ENCODE measurements at places on chromosomes 2 and 18.

DNA sequence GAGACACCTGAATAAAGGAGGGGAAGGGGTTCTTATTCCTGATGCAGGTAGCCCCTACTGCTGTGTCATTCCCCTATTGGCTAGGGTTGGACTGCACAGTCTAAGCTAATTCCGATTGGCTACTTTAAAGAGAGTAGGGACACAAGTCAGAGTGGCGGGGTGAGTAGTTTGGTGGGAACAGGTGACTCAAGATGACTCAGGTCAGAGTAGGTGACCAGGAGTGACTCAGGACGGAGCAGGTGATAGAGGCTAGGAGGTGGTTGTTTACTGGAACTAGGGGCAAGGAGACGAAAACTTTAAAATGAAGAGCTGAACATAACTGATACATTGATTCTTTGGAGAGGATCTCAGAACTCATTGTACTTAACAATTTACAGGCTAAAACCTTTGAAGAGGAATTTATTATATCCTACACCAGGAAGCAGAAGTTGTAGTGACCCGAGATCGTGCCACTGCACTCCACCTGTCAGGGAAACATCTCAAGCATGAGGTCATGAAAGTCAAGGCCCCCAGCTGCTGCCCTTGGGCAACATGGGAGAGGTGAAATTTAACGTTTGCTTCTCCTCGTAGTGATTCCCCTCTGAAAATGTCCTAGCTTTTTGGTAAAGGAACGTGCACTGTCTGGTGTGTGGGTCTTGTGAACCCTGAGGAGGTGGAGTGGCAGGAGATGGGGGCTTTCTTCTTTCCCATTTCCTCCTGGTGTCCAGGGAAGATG lies 4.5 kb upstream of the CYP27A1 start:
- DNase-seq: no peak

DNA sequence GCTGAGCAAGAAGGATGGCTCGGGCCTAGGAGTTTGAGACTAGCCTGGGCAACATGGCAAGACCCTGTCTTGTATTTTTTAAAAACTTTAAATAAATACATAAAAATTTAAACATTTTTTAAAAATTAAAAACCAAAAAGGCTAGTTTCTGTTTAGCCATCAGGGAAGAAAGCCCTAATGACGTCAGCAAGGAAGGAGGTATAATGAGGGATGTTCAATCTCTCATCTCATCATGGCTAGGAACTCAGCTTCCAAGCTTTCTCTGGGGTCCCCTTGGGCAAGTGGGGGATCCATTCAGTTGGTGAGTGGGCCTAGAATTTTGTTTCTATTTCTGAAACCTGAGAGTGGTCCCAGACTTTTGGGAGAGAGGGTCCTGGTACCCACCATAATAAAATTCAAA lies 35.1 kb upstream of the SLC25A52 start:
- no peak for DNase-seq

DNA sequence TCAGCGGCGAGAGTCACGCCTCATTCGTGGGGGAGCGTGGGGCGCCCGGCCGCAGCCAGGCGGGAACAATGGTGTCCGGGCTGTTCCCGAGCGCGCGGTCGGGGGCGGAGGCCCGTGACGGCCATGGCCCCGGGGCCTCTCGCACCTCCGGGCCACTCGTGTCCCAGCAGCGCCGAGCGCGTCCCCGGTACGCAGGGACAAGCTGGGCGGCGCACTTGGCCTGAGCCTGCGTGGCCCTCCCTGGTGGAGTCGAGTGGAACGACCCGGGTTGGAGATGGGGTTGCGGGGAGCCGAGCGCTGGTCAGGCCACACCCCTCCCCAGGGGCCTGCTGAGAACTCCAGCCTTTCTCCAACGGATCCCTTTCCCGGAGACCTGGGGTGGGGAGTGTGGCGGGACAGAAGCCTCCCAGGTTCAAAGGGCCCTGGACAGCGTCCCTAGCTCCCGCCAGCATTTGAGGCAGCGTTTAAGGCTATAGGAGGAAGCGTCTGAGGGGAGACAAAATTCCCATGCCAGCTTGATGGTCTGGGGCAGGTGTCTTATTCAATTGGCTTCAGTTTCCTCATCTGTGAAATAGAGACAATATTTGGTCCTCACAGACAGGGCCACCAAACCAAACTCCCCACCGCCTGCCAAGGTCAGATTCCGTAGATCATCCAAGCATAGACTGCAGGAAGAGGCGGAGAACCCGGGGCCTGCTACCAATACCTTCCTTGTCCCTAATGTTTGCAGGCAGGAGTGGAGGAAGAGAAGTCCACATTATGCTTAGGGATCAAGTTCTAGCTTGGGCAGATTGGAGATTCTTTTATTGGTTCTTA lies 553 bp downstream of the CNDP2 start:
- peak; percentile 59 for DNase-seq

GRCh38 chr18:28791101-28791500 lies 614.2 kb upstream of the CDH2 start:
- no peak for DNase-seq

DNA sequence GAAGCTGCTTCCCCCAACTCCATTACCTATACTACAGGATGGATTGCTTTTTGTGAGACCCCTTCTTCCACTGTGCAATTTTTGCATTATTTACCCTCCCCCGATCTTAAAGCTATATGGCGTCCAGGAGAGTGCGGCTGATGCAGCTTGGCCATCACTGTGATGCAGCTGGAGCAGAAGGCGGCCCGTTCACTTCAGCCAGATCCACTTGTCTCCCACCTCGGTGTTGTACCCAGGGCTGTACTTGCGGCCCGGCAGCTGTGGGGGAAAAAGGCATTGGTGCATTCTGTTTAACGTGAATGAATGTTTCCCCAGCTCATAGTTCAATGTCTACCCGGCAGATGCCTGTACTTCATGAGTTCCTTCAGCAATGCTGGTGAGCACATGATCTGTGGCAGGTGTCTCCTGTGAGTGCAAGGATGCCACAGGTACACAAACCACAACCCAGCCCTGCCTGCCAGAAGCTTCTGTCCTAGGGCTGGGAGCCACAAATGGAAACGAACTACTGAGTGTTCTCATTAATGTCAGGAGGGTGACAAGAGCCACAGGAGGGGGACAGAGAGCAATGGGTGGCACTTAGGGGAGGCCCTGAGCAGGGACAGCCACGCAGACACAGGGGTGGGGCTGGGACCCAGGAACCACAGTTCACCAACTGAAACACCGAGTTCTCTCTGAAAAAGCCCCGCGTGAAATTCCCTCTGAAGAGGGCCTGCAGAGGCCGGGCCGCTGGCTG lies 64.0 kb downstream of the NDUFA10 start:
- DNase-seq: no peak

- no peak for DNase-seq
Observed at GRCh38 chr2:107525406-107525805, 301.3 kb upstream of the RGPD4 start.

GRCh38 chr2:3182848-3183247 lies 194.8 kb downstream of the EIPR1 start:
- DNase-seq: no peak

GRCh38 chr2:42123426-42123825 lies 45.7 kb upstream of the EML4 start:
- no peak for DNase-seq

- DNase-seq: no peak
Observed at GRCh38 chr2:142876423-142876822, 1.0 kb upstream of the KYNU start.

DNA sequence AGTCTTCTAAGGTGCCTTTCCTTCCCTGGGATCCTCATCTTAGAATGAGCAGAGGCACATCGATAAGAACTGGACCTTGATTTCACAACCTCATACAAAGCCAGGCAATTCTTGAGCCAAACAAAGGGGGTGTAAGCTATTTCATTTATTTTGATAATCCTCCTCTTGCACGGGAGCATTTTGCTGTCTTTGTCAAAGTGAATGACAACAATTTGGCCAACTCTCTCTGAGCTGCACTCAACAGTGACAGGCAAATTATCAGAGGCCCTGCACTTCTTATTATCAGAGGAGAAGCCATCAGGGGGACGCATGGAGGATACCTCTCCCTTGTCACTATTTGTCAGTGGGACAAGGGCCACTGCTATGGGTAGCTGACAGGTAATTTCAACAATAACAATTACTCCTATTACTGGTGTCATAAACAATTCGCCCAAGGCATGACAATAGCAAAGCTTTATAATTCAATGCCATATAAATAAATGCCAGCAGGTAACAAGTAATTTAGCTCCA lies 260.4 kb downstream of the MEIS1 start:
- DNase-seq: no peak

DNA sequence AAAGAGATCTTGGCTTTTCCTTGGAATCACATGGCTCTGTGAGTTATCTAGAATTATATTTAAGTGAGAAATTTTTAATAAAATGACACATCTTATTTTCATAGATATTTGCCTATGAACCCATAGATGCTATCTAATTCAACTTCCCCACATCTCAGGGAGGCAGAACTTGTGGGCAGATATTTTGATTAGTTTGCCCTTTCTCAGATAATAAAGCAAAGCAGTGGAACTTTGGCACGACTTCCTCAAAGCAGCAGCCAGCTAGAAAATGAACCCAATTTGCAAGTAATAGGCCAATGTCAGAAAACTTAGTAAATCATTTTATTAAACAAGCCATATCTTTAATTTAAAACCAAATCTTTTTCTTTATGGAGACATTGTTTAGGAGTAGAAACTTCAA lies 32.7 kb downstream of the RAB27B start:
- DNase-seq: no peak

- no peak for DNase-seq
Observed at GRCh38 chr2:239273280-239274234, 127.3 kb downstream of the HDAC4 start.

DNA sequence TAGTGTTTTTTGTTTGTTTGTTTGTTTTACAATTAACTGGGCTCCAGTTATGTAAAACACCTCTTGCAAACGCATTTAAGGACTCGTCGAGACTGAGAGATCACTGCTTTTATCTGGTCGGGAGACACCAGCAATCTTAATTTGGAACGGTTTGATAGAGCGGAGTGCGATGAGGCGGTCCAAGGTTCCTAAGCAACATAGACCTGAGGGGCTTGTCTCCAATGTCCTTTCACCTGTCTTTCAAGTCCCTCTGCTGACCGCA lies 729 bp upstream of the SELENOI start:
- no peak for DNase-seq

- no peak for DNase-seq
Observed at GRCh38 chr2:231185886-231186285, 12.5 kb upstream of the ARMC9 start.

- no peak for DNase-seq
Observed at GRCh38 chr18:74632856-74633255, 35.2 kb downstream of the ZNF407 start.

GRCh38 chr2:201220102-201220570 lies 37.2 kb downstream of the CASP10 start:
- no peak for DNase-seq

DNA sequence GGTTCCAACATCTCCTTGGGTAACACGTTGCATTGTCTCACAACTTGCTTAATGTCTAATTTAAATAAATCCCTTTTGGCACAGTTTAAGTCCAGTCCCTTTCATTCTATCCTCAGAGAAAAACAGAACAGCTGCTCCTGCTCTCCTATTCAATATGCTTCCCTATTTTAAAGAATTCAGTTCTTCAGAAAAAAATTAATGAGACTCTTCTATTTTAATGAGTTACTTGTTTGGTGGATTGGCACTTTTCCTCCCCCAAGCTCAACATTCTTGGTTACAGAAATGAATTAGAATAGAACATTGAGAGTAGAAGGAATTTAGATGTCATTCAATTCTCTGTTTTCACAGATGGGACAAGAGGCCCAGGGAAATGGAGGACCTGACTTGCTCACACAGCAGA lies 116.9 kb upstream of the ATP8B1 start:
- DNase-seq: no peak

- DNase-seq: peak; percentile 20
Observed at GRCh38 chr2:7012141-7012764, 95.0 kb downstream of the RNF144A start.

DNA sequence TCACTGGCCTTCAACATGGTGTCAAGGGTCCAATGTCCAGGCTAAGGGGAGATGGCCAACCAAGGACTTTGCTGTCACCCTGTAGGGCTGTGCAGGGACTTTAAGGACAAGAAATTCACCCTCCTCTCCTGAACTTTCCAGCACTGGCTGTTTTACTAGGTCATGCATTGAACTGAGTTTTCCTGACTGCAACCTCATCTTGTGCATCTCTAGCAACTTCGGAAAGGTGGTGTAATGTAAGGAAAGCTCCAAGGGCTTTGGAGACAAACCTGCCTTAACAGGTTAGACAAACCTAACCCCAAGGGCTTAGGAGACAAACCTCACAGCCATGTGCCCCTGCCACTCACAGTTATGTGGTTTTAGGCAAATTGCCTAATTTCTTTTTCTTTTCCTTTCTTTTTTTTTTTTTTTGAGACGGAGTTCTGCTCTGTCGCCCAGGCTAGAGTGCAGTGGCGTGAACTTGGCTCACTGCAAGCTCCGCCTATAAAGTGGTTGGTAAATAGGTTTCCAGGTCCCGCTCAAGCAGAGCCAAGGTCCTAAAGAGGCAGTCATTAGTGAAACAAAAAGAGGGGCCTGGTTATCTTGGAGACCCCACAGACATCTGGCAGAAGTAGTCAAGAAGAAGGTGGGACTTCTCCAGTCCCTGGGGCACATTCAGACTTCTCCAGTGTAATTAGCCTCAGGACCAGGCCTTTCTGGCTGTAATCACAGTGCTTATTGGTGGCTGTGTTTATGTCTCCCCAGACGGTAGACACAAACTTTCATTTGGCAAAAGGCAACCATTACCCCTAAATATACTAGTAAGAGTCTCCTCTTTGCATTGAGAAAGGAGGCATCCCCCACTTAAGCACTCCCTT lies 37.6 kb upstream of the PMAIP1 start:
- no peak for DNase-seq

- DNase-seq: no peak
Observed at GRCh38 chr18:62944454-62944853, 229.1 kb downstream of the PHLPP1 start.

- DNase-seq: no peak
Observed at GRCh38 chr2:70670626-70671025, 97.4 kb downstream of the ADD2 start.

DNA sequence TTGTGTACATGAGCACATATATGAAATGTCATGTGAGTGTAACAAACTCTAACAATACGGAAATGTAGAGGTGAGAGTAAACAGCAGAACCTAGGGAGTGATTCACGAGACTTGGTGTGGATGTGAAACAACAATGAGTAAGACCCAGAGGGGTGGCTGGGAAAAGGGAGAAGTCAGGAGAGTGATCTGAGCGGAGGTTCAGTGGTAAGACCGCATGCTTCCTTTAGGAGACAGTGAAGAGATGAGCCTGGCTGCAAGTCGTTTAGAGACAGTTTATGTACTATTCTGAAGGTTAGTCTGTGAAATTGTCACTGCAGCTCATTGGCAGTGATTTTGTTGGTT lies 150.6 kb downstream of the PRPF40A start:
- no peak for DNase-seq

GRCh38 chr18:79458917-79459803 lies 63.4 kb downstream of the NFATC1 start:
- no peak for DNase-seq

GRCh38 chr2:238289574-238289973 lies 1.2 kb upstream of the PER2 start:
- DNase-seq: no peak

DNA sequence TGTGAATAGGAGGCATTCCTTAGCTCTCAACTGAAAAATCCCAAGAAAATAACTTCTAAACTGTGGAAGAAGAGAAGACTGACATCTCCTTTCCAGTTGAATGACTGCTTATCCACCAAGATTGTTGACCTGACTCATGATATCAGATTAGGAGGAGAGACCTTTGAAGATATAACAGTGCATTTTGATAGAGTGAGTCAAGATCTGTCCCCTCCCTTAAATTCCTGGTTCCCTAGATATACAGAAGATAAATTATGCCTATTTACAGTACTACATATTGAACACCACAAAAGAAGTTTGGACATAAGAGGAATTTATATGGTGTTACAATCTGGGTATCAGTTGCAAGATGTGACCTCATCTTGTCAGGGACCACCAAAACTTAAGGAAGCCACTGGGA lies 285.3 kb upstream of the ZSWIM2 start:
- no peak for DNase-seq

GRCh38 chr2:230619491-230619890 lies 93.2 kb upstream of the CAB39 start:
- no peak for DNase-seq
